Stimulated activated naive CD4-positive, alpha-beta T cell (primary cell): ENCODE measurements at places on chromosomes 1 and 21.

GRCh38 chr1:21069549-21069948 is 107.1 kb downstream of the EIF4G3 start:
- no peak for DNase-seq

DNA sequence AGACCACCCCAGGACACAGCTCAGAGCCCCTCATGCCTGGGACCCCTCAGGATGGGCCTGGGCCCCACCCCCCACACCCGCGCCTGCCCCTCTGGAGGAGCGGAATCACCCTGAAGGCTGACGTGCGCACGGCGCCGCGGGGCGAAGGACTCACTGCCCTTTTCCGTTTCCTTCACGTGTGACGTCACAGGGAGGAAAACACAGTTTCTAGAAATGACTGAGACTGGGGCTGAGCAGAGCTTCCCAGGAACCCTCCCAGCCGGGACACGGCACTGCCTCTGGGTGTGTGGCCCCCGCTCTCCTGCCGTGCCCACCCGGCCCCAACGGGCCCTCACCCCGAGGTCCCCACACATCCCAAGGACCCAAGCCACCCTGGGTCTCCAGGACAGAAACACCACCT is 5.4 kb upstream of the TNFRSF4 start:
- DNase-seq = no peak

- DNase-seq = no peak
Measured at GRCh38 chr1:205950826-205951549, 7.7 kb upstream of the SLC26A9 start.

GRCh38 chr1:180609643-180610555 is 21.9 kb upstream of the XPR1 start:
- no peak for DNase-seq

DNA sequence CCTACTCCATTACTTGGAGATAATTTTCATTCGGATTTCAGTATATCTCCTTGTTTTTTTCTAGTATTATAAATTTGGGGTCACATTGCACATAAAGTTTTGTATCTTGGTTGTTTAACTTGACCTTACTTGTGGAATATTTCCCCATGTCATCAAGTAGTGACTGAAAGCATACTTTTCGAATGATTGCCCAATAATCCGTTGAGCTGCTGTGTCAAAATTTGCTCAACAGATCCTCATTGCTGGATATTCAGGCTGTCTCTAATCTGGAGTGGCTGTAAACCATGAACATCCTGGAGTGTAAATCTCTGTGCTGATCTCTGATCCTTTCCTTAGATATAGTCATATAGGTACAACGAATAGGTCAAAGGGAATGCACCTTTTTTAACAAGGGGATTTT is 4.9 kb downstream of the NIPAL3 start:
- DNase-seq = no peak

DNA sequence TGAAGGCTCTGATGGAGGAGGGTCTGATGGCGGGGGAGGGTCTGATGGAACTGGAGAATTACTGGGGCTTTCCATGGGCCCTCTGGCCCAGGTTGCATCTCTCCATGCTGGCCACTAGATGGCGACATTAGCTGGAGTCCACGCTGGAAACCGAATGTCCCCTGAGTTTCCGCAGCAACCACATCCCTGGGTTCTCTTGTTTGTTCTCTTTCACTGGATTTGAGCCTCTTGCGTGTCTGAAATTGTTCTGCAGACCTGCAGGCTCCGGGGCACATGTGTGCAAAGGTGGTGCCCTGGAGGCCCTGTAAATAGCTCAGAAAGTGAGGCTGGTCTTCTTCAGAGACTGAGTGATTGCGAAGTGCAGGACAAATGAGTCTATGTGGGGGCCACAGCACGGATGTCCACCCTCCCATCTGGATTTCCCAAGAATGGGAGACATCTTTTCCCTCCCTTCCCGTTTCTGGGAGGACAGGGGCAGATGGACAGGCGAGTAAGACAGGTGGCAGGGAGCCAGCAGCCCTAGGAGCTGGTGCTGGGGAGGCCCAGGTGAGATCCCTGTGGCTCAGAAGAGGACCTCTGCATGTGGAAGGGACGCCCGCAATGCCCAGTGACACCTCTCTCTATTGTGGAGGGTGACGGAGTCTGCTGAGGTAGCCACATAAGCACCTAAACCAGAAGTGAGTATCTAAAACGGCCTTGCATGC is 73.2 kb upstream of the ABCG1 start:
- peak; percentile 54 for DNase-seq

DNA sequence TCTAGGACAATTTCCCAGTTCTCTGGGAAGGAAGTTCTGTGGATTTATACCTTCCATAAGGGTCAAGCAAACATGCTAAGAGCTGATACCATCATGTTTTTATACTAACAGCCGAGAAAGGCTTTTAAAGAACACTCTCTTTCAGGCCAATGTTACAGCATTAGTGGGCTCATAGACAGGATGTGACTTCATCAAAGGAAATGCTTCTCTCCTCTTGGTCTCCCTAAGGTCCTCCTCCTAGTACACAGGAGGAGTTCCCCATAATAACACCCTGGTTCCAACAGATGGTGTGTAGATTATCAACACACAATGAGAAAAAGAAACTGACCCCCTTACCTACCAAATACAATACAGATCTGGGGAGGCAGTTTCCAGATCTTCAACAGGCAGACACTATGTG is 26.7 kb upstream of the GLIS1 start:
- no peak for DNase-seq

GRCh38 chr1:201224666-201225370 is 34.2 kb downstream of the IGFN1 start:
- DNase-seq = no peak

DNA sequence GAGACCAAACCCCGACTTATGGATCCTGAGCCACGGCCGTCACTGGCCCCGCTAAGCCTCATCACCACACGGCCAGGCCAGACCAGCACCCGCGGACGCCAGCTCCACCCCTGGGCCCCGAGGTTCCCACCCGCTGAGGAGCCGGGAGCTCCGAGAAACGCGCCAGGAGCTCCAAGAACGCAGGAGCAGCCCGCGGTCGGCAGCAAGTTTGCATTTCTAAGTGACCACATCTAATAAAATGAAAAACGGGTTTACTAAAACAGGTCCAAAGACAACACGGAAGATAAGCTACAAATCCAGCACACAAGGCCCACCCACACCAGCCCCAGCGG is 8.1 kb upstream of the C1QTNF12 start:
- no peak for DNase-seq

- DNase-seq = no peak
Measured at GRCh38 chr1:159715855-159716254, 1.5 kb upstream of the CRP start.

- DNase-seq = no peak
Measured at GRCh38 chr1:205543351-205544301, 39.2 kb downstream of the CDK18 start.

- DNase-seq = peak; percentile 81
Measured at GRCh38 chr1:167454894-167455785, 63.2 kb downstream of the CD247 start.

GRCh38 chr1:183243161-183244050 is 57.3 kb downstream of the LAMC2 start:
- DNase-seq = no peak

DNA sequence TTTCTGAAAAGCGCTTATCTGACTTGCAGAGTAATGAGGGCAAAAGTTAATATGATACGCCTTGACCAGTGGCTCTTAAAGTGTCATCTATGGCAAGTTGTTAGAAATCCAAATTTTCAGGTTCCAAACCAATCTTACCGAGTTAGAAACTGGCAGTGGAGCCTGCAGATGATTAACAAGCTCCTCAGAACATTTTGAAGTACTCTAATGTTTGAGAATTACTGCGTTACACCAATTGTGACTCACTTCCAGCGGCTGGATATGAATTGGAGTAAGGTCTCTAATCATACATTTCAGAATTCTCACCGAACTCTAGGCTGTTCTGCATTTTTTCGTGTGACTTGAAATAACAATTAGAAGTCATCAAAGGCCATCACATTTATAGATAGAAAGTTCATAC is 73.5 kb upstream of the TMPRSS15 start:
- no peak for DNase-seq

DNA sequence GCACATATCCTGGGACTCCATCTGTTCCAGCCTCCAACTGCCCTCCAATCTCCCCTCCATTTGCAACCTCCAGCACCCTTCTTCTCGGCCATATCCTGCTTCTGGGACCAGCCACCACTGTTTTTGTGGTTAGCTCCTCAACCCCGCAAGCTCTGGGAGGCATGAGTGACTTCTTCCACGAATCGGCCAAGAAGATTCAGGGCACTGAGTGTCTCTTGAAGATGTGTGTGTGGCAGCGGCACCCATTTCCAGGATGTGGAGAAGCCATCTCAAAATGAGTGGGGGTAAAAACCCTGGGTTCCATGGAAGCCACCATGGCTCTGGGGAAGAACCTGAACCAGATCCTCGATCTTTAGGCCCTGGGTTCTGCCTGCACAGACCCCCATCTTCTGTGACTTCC is 194.6 kb downstream of the SLC45A1 start:
- no peak for DNase-seq

- DNase-seq = no peak
Measured at GRCh38 chr1:17233675-17234320, 15.1 kb upstream of the PADI3 start.

- DNase-seq = no peak
Measured at GRCh38 chr1:22048351-22049192, 3.9 kb upstream of the CDC42 start.

- no peak for DNase-seq
Measured at GRCh38 chr1:198086051-198086745, 70.6 kb upstream of the NEK7 start.

DNA sequence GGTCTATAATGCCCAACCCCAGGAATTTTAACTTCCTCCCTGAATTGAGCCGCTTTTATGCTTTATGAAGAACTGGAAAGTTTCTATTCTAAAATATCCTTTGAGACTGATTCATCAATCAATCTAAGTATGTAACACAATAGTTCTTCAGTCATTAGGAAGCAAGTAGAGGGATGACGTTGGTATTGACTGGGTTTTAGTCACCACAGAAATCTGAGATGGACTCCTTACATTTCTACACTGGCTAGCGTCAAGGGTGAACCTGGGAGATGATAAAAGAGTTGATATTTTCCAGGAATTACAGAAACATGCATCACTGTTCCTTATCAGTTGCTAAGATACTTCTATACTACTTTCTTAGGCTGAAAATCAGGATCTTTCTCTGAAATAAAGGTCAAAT is 308.0 kb downstream of the HMCN1 start:
- no peak for DNase-seq

GRCh38 chr1:22500471-22500870 is 48.8 kb downstream of the ZBTB40 start:
- DNase-seq = no peak

GRCh38 chr1:207836591-207837347 is 74.2 kb downstream of the CD34 start:
- no peak for DNase-seq

- no peak for DNase-seq
Measured at GRCh38 chr1:82466416-82466815, 665.7 kb downstream of the ADGRL2 start.

DNA sequence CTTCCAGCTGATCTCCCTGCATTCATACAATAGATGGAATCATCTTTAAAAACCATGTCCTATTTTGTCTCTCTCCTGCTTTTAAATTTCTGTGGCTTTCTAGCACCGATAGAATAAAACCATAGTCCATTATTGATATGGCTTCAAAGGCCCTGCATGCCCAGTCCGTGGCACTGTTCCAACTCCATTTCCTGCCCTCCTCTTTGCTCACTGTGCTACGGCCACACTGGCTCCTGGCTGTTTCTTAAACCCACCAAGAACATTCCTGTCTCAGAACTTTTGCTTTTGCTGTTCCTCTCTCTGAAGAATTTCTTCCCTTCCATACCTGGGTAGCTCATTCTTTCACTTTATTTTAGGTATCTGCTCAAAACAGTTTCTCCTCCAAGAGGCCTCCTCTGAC is 7.2 kb downstream of the SLAMF1 start:
- no peak for DNase-seq

DNA sequence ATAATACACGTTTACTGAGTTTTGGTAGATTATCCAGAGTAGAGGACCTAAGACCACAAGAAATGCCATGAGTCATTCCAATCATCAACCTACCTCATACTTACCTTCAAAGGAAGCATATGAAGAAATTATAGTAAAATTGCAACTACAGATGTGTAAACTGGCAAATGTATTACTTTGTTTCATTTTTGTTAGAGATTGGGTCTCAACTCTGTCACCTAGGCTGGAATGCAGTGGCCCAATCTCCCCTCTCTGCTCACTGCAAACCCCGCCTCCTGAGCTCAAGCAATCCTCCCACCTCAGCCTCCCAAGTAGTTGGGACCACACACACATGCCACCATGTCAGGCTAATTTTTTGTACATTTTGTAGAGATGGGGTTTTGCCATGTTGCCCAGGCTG is 5.2 kb downstream of the TMCO1 start:
- no peak for DNase-seq

GRCh38 chr1:60983701-60984061 is 98.7 kb upstream of the NFIA start:
- DNase-seq = no peak

DNA sequence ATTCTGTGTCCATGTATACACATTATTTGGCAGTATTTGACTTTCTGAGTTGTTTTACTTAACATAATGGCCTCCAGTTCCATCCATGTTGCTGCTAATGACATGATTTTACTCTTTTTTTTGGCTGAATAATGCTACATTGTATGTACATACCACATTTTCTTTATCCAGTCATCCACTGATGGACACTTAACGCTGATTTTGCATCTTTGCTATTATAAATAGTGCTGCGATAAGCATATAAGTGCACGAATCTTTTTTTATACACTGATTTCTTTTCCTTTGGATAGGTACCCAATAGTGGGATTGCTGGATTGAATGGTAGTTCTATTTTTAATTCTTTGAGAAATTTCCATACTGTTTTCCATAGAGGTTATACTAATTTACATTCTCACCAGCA is 255.5 kb downstream of the GPR52 start:
- no peak for DNase-seq

GRCh38 chr21:38956007-38956406 is 150.3 kb downstream of the ETS2 start:
- no peak for DNase-seq
